Fibroblast of villous mesenchyme (primary cell): ENCODE measurements at places on chromosomes 2 and 18. TPM values are rescaled to one million over a fixed set of nuclear protein-coding genes. Genes with fewer than 3 reads are reported as not detected.
A peak's percentile ranks its signal among the peaks of the same experiment; 100 is the strongest.

The IL36A gene
- total RNA-seq = not detected in 2 replicates

DNA sequence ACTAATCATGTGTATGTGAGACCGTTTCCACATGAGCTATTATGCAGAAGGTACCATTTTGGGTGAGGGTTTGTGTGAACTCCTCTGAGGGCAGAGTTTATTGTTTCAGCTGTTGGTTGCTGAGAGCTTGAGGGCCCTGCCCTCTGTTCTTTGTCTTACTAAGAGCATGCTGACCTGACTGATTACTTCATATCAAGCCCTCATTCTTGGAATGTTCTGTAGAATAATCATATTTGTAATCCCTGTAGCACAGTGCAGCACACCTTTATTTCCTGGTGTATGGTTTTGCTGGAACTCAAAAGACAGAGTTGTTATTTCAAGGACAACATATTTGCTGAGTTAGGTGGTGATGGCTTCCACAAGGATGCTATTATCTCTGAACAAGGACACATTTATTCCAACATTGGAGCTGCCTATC lies 118.5 kb downstream of the GALNT3 start:
- DNase-seq = no peak

GRCh38 chr2:19722531-19722971 lies 179.2 kb downstream of the TTC32 start:
- DNase-seq = peak; percentile 36

DNA sequence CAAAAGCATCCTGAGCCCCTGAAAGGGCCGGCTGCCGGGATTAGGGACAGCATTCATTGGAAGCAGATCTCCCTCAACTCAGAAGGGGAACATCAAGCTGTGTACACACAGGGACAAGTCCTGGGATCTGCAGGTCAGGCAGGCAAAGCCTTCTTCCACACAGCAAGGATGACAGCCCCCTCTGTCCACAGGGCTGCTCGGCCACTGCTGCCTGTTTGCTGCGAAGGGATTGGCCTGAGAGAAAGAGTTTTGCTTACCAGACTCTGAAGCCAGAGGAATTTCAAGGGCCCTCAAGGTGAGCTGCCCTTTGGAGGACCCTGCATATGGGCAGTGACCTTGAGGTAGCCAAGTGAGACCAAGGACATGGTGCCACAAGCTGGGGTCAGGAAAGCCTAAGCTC lies 11.1 kb downstream of the ZBTB7C start:
- no peak for DNase-seq

DNA sequence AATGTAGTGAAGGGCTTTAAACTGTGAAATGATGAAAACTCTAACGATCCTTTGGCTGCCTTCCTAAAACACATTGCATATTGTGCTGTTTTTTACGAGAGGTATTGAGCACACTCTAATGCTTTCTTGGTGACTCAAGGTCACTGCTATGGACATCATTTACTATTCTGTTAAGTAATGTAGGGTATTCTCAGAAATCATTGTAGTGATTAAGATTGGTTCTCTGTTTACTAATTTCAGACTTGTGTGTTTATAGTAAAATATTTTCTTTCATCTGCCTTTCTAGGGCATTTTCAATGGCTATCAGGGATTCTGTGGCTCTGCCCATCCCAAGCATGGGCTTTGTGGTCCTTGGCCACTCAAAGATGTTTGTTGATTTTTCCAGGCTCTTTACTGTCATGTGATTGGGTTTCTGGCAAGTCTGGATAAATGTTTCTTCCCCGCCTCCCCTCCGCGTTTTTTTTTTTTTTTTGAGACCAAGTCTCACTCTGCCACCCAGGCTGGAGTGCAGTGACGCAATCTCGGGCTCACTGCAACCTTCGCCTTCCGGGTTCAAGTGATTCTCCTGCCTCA lies 29.3 kb downstream of the UBE2F start:
- peak; percentile 96 for DNase-seq
